ENCODE measurements at places on chromosomes 16 and 17. TPM values are rescaled to one million over a fixed set of nuclear protein-coding genes. Genes with fewer than 3 reads are reported as not detected.
A peak's percentile ranks its signal among the peaks of the same experiment; 100 is the strongest.

DNA sequence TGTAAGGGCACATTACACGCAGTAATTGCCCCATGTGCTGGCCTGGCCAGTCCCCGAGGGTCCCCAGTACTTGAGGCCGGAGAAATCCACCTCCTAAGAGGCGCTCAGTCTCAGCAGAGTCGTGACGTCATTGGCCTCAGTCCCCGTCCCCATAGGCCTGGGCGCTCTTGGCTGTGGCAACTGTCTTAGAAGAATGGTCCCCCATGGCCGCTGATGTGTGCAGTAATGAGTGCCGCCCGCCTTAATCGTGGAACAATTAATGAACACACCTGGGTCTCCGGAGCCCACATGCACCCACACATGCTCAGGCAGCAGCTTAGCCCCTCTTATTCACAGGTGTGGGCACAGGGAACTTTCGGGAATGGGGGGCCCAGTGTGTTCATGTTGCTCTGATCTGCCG, 86.5 kb upstream of the PLCG2 start:
- DNase-seq = no peak

DNA sequence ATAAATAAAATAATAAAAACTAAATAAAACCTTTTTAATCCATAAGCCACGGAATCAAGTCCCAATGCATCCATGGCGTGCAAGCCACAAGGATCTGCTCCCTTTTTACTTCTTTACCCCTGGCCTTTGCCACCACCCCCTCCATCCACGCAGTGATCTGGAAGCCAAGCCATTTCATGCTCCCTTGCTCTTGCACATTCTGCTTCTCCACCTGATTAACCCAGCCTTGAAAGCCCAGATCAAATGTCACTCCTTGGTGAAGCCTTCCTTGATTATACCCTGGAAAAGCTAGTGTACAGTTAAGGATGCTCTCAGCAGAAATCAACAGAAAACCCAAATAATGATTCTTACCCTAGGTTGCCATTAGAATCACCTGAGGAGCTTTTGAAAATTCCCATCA, 9.9 kb downstream of the LRRC3C start:
- no peak for DNase-seq

- DNase-seq = no peak
Measured at GRCh38 chr17:15882058-15882720, 62.7 kb upstream of the ADORA2B start.

DNA sequence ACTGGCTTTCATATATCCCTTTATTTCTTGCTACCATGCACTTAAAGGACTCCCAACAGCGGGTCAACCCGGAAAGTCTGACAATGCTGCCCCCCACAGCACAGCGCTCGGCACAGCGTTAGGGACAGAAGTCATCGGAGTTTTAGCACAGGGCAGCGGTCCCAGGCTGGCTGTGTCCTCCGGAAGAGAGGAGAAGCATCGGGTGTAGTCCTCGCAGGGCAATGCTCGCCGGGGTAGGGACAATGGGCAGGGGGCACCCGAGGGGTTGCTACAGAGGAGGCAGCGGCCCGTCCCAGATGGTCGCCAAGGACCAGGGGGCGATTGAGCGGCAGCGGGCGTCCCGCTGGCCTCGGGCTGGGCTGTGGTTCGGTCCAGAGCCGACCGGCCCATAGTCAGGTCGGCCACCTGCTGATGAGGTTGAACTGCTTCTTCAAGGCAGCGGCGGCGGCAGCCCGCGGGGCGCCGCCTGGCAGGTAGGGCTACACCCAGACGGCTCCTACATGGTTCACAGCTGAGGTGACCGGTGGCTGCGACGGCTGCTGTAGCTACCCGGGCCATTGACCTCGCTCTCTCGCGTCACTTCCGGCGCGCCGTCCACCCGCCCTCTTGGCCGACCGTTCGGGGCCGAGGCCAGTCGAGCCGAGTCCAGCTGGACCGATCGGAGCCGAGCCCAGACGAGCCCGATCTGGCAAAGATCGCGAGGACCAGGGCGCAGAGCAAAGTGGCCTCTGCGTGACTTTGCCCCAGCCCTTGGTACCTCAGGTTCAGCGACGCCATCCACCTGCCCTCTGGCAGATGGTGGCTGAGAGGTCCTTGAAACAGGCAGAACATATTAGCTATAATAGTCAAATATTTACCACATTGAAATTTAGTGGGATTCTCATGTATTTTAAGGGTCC, 4.7 kb upstream of the LCMT1 start:
- peak; percentile 77 for DNase-seq

DNA sequence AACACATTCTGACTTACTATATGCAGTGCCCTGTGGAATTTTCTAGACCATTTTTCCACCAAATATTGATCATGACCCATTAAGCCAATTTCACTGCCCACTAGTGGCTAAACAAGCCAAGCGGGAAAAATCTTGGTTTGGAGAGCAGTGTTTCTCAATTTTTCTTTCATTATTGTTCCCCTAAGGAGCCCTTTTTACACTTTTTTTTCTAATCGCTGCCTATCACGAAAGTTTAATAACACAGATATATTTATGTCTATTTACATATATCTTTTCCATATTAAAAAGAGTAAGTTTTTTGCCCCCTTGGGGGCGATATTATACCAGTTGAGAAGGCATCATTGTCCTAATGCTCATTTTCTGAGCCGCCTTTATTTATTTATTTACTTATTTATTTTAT, 10.8 kb upstream of the TLCD3B start:
- DNase-seq = peak; percentile 46

- no peak for DNase-seq
Measured at GRCh38 chr17:66541461-66542128, 239.2 kb downstream of the PRKCA start.

GRCh38 chr17:60887614-60888028, 210.0 kb downstream of the BCAS3 start:
- no peak for DNase-seq

DNA sequence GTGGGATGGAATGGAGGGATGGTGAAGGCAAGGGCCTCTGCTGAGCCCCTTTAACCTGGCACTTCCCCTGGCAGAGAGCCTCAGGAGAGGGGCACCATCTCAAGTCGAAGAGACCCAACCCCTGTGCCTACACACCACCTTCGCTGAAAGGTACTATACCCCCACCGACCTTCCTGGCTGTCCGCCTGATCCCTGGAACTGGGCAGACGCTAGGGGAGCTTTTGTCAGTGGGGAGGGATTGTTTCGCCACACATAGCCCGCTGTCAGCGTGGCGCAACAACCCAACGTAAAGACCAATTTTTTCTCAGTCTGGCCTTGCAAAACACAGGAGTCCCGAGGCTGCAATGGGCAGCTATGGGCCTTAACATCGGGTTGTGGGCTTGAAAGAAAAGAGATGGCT, 3.1 kb downstream of the PPP1R1B start:
- DNase-seq = no peak

DNA sequence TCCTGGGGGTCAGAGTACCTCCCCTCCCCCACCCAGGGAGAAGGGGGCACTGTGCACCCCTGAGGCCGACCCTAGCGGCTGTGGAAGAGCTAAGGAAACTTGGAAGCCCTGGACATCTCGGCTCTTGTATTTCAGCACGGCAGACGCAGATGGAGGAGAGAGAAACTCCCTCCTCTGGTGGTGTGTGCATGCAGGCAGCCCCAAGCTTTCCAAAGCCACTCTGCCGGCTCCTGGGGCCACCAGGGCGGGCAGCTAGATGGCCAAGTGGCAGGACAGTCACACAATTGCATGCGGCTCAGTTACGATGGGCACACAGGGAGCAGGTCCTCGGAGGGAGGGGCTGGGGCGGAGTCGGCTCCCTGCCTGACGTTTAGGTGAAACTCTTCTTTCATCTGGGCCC, 195.5 kb downstream of the RBFOX3 start:
- DNase-seq = no peak

DNA sequence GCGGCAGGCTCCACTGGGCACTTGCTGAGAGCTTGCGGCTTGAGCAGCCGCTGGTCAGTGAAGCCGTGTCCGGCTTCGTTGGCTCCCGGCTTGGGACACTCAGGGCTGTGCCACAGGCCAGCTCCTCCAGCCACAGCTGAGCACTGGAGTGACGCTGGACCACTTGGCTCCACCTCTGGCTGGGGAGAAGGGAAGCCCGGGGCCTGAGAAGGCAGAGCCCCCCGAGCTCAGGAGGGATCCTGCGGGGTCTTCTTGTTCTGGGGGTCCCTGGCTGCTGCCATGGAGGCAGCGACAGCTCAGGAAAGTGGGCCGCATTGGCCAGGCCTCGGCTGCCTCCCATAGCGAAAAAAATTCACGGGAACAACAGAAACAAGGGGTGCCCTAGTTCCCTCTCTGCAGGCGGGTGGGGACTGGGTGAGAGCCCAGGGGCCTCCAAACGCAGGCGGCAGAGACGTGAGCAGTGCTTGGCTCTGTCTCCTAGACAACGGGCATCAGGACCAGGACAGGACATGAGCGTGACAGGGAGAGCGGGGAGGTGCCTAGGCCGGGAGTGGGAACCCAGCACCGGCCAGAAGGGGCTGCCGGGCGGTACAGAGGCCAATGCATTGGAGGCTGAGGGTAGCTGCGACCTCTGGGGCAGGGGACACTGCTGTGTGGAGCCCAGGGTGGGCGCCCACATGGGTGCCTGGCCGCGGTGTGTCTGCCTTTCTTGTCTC, 37.7 kb downstream of the SLC7A5 start:
- DNase-seq = no peak

DNA sequence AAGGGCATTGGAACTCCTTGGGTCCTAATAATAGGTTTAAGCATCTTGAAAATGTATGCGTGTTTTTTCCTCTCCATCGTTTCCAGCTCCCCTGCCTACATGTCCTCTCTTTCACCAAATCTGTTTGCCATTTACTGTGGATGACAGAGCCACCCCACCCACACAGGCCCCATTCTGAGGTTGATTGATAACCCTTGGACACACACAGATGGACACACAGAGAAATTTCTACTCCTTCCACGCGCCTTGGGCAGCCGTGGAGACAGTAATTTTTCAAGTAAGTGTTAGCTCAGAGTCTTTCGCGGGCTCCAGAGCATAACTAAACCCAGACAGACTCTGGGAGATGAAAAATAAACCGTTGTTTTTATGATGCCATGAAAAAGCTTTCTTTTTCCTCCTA, 103.3 kb upstream of the NLRP1 start:
- DNase-seq = no peak

DNA sequence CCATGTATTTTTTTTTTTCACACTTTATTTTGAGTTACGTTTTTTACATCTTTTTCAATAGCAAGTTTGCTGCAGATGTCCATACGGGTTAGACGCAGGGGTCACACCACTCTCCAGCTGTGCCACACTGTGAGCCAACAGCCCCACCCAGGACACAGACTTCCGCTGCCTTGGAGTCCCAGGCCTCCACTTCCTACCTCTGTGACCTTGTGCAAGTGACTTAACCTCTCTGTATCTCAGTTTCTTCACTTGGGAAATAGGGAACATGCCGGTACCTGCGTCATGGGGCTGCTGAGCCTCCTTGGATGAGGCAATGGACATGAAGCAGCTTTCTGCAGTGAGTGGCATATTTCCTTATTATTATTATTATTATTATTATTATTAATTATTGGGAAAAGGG, 3.3 kb upstream of the PITPNA start:
- no peak for DNase-seq

- DNase-seq = peak; percentile 16
Measured at GRCh38 chr16:73268366-73268993, 220.6 kb upstream of the ZFHX3 start.

GRCh38 chr17:74394977-74395376, 27.7 kb downstream of the GPR142 start:
- no peak for DNase-seq

GRCh38 chr17:80753685-80754345, 209.2 kb downstream of the RPTOR start:
- no peak for DNase-seq

GRCh38 chr17:79986411-79987186, 49.1 kb downstream of the TBC1D16 start:
- DNase-seq = peak; percentile 67

DNA sequence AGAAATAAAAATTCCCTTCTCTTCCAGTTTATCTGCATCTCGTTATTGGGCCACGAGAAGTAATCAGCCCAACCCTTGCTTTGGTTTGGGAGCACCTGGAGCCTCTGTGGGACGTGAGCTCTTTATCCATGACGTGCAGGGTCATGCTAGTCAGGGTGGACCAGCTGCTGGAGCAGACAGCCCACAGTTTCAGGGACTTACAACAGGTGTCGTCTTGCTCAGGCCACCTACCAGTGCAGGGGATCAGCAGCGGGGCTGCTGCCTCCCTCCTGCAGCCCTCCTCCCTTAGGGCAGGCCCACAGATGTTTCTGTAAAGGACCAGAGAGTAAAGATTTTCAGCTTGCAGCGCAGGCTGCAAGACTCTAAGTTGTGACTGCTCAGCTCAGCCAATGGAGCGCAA, 16.9 kb downstream of the ADAD2 start:
- no peak for DNase-seq

DNA sequence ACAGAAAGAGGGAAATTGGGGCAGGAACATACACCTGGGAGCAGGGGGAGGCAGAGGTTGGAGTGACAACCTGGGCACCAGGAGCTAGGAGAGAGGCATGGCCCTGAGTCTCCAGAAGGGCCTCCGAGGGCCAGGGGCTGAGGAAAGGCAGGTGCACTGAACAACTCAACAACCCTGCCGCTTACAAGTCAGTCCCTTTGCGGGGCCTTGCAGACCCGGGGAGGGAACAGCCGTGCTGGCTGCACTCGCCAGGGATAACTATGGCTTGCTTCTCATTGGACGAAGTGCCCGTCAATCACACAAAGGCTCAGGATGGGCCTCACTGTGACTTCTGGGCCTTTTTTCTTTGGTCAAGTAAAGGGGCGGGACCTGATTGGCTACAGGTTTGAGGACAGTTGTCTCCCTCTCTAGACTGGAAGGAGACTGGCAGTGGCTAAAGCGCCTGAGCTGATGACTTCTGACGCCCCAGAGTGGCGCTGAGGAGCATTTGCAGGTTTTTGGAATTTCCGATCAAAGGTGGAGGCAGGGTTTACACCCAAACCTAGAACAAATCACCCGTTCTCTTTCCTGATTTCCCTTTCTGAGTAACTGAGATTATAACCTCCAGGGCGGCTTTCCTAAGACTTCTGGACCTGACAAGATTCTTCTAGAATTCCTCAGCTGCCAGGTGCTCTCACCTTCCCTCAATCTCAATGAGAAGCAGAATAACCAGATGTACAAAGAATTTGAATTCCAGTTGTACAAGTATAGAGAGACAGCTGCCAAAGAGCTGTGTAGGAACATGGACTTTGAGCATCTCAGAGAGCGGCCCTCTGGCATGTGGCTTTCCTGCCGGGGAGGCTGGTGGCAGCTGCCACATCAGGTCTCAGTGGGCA, 27.6 kb upstream of the ST6GALNAC2 start:
- no peak for DNase-seq

DNA sequence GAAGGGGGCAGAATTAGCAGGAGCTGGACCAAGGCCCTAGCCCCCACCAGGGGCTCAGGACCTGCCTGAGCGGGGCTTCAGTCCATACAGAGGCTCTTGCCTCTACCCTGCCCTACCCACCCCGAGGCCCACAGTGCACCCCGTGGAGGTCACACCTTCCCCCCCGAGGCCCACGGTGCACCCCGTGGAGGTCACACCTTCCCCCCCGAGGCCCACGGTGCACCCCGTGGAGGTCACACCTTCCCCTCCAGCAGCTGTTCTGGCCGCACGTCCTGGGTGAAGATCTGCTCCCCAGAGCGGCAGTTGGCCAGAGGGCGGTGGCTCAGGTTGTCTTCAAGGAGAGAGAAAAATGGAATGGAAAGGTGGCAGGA, 11.4 kb downstream of the CASKIN2 start:
- no peak for DNase-seq

The MVD gene
- total RNA-seq = 17.2 TPM

The SKAP1 gene
- not detected for total RNA-seq

The KRTAP1-1 gene
- total RNA-seq = 0.83 TPM

The HID1 gene
- total RNA-seq = 0.18 TPM

The DHRS7C gene
- not detected for total RNA-seq

The SLFN12 gene
- 48.6 TPM for total RNA-seq

The NTN1 gene
- under 0.01 TPM for total RNA-seq

The KRT35 gene
- not detected for total RNA-seq

The CPHXL2 gene
- total RNA-seq = not detected

The PIK3R6 gene
- total RNA-seq = not detected

The ANKS4B gene
- total RNA-seq = not detected

The DERL2 gene
- total RNA-seq = 27.4 TPM
